NCI-H1092 (cell line): ENCODE measurements at places on chromosomes 7 and 10.

- no peak for DNase-seq
Observed at GRCh38 chr10:48805848-48806247, 121.2 kb downstream of the WDFY4 start.

DNA sequence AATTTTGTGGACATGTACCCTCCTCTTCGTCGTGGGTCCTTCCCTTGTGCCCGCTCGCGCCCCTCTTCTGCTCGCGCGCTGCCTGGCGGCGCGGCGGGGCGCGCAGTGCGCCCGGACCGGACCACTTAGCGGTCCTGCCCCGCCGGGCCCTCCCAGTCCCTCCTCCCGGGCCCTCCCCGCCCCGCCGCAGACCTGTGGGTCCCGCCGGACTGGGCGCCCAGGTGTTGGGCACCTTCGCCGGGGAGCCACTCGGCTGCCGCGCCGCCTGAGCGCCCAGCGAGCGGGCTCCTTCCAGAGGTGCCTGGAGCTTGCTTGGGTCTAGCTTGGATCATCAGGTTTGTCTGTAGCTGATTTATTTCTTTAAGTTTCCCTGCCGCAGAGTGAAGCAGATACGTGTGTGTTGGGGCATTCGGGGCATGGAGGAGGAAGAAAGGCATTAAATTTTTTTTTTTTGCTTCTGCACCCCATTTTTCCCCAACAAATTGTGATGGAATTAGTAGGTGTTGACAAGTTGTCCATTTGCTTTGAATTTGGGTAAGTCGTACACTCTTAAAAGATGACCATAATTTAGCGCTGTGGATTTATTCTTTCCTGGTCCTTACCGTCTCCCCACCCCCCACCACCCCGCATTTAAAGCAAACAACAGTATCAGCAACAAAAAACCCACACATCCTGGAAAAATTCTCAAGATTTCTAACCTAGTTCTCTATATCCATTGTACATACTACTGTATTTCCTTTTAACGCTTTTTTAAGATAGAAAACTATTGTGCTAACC, 905 bp downstream of the C1GALT1 start:
- peak; percentile 44 for DNase-seq

- DNase-seq = no peak
Observed at GRCh38 chr10:112778579-112778978, 171.5 kb upstream of the TCF7L2 start.

GRCh38 chr10:78207216-78207615, 173.6 kb downstream of the RPS24 start:
- DNase-seq = no peak

GRCh38 chr10:65742906-65743305, 1182.9 kb upstream of the LRRTM3 start:
- DNase-seq = no peak

DNA sequence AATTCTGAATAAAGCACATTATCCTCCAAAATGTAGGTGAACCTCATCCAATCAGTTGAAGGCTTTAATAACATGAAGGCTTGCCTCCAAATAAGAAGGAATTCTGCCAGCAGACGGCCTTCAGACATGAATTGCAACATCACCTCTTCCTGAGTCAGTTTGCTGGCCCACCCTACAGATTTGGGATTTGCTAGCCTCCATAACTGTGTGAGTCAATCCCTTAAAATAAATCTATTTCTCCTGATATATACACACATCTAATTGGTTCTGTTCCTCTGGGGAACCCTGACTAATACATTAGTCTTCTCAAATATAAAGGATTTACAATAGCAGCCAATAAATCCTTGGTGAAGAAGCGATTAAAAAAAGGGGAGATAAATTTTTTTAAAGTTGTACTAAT, 34.8 kb upstream of the OSBPL3 start:
- no peak for DNase-seq

DNA sequence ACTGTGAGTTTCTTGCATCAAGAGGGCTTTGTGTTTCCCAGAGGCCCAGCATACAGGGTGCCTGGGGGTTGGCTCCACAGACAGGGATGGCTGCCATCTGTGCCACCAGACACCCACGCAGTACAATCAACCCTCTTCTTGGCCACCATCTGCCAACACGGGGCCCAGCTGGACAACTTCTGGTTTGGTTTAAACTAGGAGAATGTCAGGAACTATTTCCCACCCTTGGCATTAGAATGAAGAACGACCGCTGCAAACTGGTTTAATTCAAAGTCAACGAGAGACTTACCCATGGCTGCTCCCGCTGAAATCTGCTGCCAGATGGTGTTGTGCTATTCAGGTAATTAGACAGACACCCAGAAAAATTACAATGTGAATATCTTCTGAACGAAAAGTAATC, 27.8 kb downstream of the NMT2 start:
- no peak for DNase-seq
